Frontal cortex (tissue), 4 donors: ENCODE measurements at places on chromosomes 6 and 20.

DNA sequence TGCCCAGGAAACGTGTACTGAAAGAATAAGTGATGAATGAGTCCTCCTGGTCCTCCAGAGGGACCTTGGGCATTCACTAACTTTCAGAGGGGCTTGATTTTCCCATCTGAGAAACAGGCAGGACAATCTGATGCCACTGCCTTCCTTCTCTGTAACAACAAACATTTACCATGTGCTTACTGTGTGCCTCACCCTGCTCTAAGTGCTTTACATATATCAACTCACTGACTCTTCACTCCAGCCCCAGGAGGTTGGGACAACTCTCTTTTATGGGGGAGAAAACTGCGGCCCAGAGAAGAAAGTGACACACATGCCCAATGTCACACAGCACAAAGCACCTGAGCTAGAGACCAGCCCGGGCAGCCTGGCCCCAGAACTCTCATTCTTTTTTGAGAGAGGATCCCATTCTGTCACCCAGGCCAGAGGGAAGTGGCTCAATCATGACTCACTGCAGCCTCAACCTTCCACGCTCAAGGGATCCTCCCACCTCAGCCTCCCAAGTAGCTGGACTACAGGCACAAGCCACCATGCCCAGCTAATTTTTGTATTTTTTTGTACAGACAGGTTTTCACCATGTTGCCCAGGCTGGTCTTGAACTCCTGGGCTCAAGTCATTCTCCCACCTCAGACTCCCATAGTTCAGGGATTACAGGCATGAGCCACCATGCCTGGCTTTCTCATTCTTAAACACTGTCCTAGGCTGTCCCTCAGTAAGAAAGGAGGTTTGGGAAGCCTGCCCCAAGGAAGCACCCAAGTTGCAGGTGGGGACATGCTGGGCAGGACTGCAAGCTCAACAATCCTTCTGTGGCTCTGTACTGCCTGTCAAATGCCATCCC is 38.0 kb downstream of the NOL4L start:
- DNase-seq = no peak

- no peak for DNase-seq
These were observed 2.0 kb downstream of the GLP1R start for GRCh38 chr6:39050453-39051112.

- DNase-seq = no peak
These were observed 36.6 kb upstream of the HIVEP1 start for GRCh38 chr6:11975353-11975977.

DNA sequence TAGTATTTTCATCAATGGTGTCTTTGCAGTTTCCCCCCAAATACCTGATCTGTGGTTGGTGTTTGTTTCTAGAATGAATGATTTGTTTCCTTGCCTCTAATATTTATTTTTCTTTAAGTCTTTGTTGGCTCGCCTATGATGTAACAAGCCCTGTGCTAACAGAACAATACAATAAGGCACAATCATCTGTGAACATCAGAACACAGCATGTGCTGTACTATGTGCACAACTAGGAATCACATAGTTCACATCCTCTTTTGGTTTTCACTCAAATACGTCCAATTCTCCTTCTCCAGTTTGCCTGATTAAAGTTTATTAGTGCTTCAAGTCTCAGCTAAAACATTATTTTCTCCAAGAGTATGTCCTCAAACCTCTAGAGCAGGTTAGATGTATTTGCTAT is 613.1 kb downstream of the EPHA7 start:
- no peak for DNase-seq

DNA sequence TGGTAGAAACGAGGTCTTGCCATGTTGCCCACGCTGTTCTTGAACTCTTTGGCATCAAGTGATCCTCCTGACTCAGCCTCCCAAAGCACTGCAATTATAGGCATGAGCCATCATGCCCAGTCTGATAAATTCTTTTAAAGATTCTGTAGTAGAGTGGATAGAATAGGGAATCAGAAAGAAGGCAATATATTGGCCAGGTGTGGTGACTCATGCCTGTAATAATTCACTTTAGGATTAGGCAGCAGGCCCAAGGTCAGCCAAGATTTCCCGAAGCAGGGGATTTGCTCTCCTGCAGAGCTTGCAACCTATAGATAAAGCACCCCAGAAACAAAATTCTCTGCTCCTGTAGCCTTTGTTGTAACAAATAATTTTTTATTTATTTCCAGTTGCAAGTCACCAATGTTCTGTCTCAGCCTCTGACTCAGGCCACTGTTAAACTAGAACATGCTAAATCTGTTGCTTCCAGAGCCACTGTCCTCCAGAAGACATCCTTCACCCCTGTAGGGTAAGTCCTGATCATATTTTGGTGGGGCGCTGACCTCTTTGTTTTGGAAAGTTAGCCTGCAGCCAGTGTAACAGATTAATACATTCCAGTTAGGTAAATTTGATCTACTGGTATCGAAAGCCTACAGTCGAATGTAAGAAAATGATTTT is 30.4 kb upstream of the MROH8 start:
- no peak for DNase-seq

DNA sequence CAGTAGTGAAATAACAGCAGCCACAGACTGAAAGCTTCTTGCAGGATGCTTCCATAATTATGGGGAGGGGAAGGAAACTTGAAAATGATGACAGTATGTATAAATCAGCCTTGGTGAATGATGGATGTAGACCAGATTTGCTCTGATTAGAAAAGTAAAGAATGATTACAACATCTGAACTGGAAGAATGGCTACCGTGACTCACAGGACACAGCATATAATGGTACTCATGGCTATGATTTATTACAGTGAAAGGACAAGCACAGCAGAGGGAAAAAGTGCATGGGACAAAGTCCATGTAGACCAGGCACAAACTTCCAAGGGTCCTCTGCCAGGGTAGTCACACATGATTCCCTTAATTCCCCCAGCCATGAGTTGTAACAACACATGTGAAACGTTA is 70.7 kb upstream of the POPDC3 start:
- DNase-seq = no peak

DNA sequence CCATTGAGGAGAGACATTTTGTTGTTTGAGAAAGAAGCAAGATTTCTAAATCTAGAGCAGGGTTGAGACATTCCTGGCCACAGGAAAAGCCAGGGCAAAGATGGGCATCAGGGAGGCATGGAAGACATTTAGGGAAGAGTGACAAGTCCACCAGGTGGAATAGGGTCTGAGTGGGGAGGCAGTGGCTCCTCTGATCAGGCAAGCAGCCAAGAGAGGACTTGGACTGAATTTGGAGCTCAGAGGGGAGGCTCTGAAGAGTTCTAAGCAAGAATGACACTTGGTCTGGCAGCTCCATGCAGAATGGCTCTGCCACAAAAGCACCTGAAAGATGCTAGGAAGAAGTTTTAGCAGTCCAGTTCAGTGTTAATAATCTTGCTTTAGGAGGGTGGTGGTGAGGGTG is 120.8 kb downstream of the FYN start:
- DNase-seq = no peak

DNA sequence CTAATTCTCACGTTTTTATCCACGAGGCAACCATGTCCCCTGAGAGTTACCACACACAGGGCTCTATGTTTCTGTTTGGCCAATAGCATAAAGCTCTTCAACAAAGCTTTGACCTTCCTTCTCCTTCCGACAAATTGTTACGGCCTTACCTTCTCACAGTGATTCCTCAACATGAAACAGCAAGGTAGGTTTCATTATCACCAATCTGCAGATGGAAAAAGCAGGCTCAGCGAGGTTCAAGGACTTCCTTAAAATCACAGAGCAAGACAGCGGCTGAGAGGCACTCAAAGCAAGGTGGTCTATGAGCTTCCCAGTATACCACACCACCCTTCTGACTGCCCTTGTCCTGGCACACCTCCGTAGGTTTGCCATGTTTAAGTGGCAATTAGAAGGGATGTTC is 360.0 kb downstream of the CD83 start:
- DNase-seq = no peak

DNA sequence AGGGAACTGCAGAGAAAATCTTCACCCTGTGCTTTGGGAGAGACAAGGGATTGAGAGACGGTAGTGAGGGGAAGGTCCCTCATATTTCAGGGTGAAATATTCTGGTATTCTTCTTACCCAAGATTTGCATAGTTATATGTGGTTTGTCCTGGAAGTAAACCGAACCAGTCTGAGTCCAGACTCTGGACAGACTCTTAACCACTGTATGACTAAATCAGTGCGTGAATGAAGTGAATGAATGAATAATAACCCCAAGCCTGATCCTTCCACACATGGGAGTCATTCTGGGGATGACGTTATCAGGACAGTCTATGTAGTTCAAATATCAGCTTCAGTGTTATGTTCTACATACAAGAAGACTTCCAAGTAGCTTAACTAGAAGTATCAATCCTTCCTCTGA is 690.7 kb downstream of the KIF16B start:
- no peak for DNase-seq

GRCh38 chr20:51529081-51529681 is 13.3 kb downstream of the NFATC2 start:
- no peak for DNase-seq

- DNase-seq = no peak
These were observed 9.9 kb downstream of the PROCR start for GRCh38 chr20:35181731-35182130.

- no peak for DNase-seq
These were observed 8.7 kb downstream of the JAG1 start for GRCh38 chr20:10665027-10665561.

- no peak for DNase-seq
These were observed 86.1 kb downstream of the MAP7 start for GRCh38 chr6:136464148-136464547.

- no peak for DNase-seq
These were observed 491.8 kb downstream of the BTBD3 start for GRCh38 chr20:12409501-12409900.

GRCh38 chr20:46400253-46400652 is 6.2 kb downstream of the ELMO2 start:
- no peak for DNase-seq

GRCh38 chr20:37334450-37334849 is 11.5 kb upstream of the SRC start:
- DNase-seq = no peak

- DNase-seq = peak; percentile 75
These were observed 27.2 kb downstream of the UBE2V1 start for GRCh38 chr20:50085481-50086365.

DNA sequence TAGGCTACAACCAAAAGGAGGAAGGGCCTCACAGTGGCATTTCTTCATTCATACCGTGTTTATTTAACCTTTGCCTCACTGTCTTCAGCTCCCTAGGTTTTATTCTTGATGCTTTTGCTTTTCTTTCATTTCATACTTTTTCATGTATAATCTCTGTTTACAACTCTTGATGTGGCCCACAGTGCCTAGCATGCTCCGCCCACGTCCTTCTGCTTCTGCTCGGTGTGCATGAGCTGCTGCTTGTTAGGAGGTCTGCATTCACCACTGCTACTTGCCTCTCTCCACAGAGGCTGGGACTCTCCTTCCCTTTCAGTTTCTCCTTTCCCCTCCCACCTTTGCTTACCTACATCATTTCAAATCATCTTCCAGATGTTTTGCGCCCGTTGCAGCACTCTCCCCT is 147.6 kb downstream of the EYA4 start:
- DNase-seq = no peak

- DNase-seq = no peak
These were observed 1.3 kb upstream of the NKAIN2 start for GRCh38 chr6:123802351-123802696.

DNA sequence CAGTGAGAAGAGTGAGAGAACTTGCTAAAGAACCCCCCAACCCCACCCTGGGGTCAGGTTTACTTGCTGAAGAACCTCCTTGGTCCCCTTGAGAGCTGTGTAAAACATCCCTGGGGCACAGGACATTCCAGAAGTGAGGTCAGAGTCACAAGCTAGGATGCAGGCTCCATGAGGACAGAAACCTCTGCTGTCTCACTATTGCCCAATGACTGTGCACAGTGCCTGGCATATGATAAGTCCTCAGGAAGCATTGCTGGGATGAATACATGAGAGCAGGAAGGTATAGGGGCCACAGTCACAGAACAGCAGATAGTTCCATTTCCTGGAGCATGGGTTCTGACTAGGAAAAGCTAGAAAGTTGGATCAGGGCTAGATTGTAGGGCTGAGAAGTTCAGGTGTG is 18.4 kb downstream of the NT5E start:
- DNase-seq = no peak

- no peak for DNase-seq
These were observed 163.6 kb downstream of the SYNDIG1 start for GRCh38 chr20:24633026-24633425.

- no peak for DNase-seq
These were observed 37.6 kb upstream of the AVP start for GRCh38 chr20:3121955-3122610.

DNA sequence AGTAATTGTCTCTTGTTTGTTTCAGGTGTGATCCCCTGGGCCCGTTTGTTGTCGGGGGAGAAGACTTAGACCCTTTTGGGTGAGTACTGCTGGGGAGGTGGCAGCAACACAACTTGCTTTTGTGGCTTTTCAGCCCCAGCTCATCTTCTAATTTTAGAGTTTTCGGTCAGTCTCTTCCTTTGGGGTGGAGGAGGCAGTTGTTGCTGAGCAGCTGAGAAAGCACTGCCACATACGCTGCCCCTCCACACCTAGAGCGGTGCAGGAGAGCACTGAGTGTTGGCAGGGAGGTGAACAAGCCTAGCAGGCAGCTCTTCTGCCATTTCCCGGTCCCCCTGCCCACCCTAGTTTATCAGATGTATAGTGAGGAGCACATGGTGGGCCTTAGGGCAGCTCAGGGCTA is 21.7 kb downstream of the TMEM74B start:
- DNase-seq = no peak

GRCh38 chr20:36384022-36384619 is 78.0 kb downstream of the DLGAP4 start:
- DNase-seq = no peak

DNA sequence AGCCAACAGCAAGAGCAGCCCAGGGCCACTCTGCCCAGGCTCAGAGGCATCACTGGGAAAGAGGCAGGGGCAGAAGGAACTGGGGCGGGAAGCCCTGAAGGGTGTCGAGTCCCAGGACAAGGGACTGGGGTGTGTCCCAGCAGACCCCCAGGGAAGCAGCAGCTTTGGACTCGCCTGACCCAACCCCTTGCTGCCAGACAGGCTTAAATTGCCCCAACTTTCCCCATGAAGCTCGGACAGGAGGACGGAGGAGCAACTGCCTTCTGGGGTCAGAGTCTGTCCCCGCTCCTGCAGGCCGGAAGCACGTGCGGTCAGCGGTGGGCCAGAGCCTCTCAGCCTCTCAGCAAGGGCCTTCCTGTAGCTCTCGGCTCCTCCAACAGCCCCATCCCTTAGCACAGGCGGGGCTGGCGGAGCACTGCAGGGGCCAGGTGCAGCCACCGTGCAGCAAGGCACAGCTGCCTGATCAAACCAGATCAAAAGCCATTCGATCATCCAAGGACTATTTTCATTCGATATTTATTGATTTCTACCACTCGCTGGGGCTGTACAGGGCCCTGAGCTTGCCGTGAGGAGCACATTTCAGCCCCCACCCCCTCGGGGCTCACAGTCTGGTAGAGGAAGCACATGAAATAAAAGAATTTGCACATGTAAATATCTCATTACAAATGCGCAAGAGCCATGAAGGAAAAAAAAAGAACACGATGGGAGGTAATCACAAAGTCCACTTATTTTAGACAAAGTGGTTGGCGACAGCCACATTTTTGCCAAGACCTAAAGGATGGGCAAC is 31.8 kb upstream of the STX16 start:
- no peak for DNase-seq

GRCh38 chr6:55250400-55250799 is 76.1 kb downstream of the HCRTR2 start:
- no peak for DNase-seq

GRCh38 chr6:162290846-162291465 is 436.6 kb downstream of the PRKN start:
- DNase-seq = no peak

GRCh38 chr6:144741659-144742058 is 456.5 kb downstream of the UTRN start:
- no peak for DNase-seq
